ENCODE measurements at places on chromosomes 2 and 18.
A peak's percentile ranks its signal among the peaks of the same experiment; 100 is the strongest.

DNA sequence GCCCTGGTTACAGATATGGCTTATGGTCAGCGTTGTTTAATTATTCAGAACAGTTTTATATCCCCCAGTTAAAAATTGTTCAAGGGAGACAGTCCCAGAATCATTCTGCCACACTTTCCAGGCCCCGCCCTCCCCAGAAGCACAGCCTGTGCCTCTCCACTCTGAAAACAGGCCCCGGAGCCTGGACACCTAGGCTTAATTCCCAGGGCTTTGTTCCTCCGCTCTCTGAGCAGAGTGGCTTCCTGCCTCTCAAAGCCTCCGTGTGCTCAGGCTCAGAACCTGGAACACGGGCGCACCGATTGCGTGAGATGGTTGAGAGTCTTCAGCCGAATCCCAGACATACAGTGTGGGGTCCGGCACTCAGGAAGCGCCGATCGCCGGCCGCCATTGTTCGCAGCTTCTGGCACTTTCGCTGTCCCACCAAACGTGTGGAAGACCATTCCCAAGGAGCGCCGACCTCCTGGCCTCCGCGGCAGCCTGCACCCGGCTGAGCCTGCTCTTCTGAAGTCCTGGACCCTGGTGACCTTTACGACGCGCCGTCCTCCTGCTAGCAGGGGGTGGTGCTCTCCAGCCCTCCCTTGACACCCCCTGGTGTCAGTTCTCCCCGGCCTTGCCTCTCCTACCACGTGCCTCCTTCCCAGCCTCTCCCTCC, 45.6 kb downstream of the TWIST2 start:
- no peak for DNase-seq

DNA sequence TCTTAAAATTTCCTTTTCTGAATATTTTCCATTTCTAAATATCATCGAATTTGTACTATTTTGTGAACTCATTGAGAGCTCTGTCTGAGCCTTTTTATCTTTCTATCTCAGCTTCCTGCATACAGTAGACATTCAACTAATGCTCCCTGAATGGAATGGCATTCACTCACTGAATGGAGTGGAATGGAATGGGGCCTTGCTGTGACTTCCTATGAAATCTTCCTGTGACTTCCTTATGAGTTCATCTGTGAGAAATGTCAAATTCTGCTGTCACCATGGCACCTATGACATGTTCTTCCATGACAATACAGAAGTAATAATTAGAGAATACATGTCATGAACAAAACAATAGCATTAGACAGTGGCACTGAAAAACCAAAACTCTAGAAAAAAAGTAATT, 199.6 kb downstream of the NR4A2 start:
- DNase-seq = no peak

DNA sequence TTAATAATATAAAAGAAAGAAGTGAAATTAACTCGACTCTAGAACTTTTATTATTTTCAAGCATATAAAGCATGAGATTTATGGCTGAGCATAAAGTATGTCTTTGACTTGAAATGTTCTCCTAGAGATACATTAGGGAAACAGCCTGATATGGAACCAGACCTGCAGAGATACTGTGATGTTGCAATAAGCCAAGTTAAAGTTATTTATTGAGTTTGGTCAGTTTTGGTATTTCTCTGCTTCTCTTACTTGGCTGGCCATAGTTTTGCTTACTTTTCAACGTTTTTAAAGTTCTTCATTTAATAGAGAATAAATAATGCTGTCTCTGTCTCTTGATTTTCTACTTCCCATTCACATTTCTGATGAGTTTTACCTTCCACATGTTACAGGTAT, 76.0 kb downstream of the GFPT1 start:
- DNase-seq = no peak

DNA sequence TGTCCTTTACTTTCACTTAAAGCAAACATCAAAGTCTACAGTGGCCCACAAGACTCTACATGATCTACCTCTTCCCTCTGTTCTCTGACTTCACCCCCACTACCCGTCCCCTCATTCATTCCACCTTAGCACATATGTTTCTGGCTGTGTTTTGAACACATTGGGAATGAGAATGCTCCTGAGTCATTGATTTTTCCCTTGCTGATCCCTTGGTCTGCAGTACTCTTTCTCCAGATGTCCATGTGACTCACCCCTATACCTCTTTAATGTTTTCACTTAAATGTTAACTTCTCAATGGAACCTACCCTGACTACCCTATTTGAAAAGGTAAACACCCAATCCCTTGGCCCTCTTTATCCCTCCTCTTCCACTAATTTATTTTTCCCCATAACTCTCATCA, 30.7 kb upstream of the FRZB start:
- peak; percentile 80 for DNase-seq

- no peak for DNase-seq
Observed at GRCh38 chr2:66836851-66837250, 401.9 kb downstream of the MEIS1 start.

- DNase-seq = no peak
Observed at GRCh38 chr2:10551496-10551895, 103.4 kb upstream of the ODC1 start.

GRCh38 chr2:18473241-18474181, 86.9 kb downstream of the RDH14 start:
- peak; percentile 97 for DNase-seq

GRCh38 chr2:109353806-109354745, 225.1 kb downstream of the SH3RF3 start:
- DNase-seq = no peak

DNA sequence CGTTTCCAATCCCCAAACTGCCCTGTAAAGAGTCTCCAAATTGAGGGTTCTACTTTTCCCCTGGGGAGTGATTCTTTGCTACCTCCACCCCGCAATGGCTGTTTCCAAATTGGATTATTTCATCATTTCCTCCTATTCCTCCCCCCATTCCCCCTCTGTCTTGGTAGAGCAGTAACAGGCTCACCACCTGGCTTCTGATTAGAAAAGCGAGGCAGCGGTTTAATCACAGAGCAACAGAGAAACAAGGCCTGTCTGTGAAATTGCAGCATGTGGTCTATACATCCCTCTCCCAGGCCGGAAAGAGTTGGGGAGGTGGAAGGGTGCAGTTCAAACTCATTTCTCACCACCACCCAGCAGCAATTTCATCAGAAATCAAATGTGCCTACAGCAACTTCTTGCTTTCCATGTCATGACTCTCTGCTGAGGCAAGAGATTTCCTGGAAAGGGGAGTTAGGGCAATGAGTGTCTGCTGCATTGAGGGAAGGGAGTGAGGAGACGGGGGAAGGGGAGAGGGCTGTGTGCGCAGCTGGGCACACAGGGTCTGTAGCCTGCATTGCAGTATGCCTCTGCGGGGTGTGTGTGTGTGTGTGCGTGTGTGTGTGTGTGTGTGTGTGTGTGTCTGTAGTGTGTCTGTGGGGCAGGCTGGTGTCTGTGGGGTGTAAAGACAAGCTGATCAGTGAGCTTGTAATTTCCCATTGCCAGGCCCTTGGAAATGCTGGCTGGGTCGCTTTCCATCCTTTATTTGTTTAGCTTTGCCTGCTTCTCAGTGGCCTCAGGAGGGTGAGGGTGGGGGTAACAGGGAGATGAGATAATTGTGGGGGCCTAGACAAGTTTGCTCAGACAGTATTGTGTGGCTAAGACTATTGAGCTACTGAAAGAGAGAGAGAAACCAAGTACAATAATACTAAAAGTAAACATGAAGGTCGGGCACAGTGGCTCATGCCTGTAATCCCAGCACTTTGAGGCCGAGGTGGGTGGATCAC, 13.5 kb upstream of the IGFBP2 start:
- DNase-seq = peak; percentile 77

- peak; percentile 70 for DNase-seq
Observed at GRCh38 chr2:190792956-190793888, 87.4 kb upstream of the GLS start.

GRCh38 chr2:133264989-133265401, 303.3 kb downstream of the NCKAP5 start:
- no peak for DNase-seq

DNA sequence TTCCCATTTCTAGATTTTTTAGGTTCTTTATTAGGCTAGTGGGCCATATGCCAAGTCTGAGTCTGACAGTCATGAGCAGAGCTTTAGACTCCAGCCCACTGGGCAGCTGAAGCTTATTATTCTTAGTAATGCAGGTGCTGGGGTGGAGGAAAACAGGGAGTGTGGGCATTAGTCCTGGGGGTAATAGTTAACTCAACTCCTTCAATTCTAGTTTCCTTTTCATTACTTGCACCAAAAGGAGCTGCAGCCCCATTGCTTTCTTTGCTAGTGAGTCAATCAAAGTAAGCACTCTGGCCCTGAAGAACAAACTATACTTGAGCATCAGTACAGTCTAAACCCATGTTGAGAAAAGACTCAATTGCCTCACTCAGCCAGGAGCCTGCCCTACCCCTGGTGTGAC, 35.5 kb downstream of the ICOS start:
- no peak for DNase-seq

GRCh38 chr2:26721115-26722032, 28.9 kb downstream of the KCNK3 start:
- DNase-seq = no peak

- DNase-seq = peak; percentile 56
Observed at GRCh38 chr2:231795525-231796327, 9.5 kb downstream of the COPS7B start.

- no peak for DNase-seq
Observed at GRCh38 chr2:130755256-130756052, at the start of gene AMER3. AMER3 (plus strand) TSS chr2:130755540; CDS start chr2:130762073, 6,533 bp downstream.

DNA sequence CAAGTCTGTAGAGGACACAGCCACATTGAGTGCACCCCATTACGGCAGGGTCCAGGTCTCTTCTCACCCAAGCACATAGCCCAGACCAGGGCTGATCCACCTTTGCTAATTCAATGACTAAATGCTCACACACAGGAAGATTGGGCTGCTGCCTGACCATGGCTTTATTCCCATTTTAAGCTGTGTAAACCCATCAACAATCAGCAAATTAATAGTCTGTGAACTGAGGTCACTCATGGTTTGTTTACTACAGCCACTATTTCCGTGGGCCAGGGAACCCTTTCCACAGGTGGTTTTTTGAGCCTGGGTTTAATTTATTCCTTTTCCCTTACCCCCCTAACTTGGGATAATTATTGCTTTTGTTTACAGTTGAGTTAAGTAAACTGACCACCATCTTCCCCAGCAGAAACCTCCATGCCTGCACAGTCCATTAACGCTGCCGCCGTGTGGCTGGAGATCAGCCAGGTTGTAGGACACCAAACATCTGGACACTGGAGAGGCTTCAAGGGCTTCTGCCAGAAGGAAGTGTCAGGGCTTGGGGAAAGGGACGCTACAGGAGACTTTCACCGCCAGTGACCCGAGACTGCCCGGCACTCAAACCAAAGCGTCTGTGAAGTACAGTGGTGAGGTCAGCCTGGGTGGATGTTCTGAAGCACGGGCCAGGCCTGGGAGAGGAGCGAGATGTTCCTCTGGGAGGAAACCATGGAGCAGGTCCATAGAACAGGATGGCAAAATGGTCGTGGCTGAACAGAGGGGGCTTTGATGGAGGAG, 282.9 kb downstream of the DYSF start:
- DNase-seq = no peak

DNA sequence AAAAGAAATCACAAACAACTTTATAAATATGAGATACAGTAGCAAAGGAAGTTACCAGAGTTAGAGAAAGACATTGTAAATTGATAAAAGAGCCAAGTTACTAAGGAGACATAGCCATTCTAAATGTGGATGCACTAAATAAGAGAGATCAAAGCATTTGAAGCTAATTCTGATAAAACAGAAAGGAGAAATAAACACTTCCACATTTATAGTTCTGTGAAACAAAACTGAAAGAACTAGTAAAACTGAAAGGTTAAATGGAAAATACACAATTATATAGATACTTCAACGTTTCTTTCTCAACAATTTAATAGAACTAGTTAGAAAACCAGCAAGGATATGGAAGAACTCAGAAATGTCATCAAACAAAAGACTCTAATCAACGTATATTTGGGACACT, 309.0 kb upstream of the CDH2 start:
- DNase-seq = no peak

- peak; percentile 46 for DNase-seq
Observed at GRCh38 chr2:47174733-47175361, 19.7 kb upstream of the STPG4 start.

DNA sequence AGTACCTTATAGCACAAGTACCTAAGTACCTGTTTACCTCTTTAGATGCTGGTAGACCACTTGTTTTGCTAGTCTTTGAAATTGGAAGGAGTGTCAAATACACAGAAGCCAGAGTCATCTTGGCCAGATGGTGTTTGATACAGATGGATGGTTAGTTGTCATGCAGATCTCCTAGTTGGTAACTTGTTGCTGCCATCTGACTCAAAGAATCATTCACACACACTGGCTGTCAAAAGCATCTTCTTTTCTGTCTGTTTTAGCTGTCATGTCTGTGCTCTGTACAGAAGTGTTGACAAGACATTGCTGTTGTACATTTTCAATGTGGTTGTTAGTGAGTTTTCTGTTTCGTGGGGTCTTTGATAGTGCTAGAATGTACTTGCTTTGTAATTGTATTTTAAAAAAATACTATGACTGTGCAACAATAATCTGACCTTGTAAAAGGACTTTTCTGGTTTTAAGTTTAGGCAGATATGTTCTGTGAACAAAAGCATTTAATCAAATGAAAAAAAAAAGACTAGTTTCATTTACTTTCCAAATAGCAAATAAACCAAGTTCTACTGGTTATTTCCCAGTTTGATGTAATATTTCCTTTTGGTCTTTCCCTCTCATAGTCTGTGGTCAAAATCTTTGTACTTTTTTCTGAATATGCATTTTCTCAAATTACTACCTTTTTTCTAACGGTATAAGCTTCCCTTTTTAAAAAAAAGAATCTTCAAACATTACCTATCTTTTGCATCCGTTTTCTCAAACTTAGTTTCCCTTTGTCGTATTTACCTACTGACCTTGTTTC, 39.9 kb downstream of the TANK start:
- no peak for DNase-seq

DNA sequence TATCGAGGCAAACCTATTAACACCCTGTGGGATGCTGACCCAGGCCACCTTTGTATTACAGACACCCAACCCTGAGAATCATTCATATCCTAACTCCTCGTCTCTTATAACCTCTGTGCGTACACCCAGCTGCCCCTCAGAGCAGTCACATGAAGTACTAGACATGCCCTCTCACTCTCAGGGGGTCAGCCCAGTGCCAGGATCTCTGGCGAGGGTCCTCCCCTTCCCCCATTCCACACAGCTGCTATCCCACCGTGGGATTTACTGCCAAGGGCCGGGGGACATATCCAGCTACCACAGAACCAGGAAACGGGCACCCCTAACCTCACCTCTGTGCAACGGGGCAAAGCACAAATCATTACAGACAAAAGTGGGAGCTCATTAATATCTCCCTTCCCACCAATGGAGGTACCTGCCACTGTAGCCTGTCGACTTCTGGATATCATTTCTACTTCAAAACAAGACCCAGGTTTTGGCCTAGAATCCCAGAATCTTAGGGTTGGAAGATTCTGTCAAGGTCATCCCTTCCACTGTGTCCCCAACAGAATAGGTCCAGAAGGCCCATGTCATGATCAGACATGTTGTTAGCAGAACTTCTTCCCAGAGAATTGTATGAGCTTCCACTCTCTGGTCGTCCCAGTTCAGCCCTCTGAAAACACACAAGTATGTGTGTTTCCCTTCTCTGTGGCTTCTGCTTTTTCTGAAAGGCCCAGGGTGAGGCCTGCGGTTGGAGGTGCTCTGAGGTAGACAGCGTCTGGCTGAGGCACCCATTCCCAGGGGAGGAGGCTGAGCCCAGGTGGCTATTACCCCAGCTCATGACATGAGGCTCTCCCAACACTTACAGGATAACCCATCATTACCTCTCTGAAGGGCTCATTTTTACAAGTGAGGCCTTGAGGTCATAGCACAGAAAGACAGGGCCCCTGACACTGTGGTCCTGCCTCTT, 1.7 kb downstream of the TMBIM1 start:
- DNase-seq = no peak
